ENCODE measurements at places on chromosomes 1 and 21. TPM values are rescaled to one million over a fixed set of nuclear protein-coding genes. Genes with fewer than 3 reads are reported as not detected.

PODN gene
- not detected for total RNA-seq

COL24A1 gene
- not detected for total RNA-seq

GRCh38 chr1:38418195-38419030, 371.8 kb upstream of the POU3F1 start:
- H3K4me1 ChIP-seq: no peaks in the 10 kb centered on the region
- DNase-seq: no peak
- no peak overlapping the region for H3K4me3 ChIP-seq
- H3K27ac ChIP-seq: no peak overlapping the region

MIXL1 gene
- total RNA-seq: not detected

MSH4 gene
- 0.58 TPM for total RNA-seq

GRCh38 chr21:42252778-42253340, 33.9 kb downstream of the ABCG1 start:
- H3K27me3 ChIP-seq: no peaks in the 10 kb centered on the region
- no peaks in the 10 kb centered on the region for H3K36me3 ChIP-seq
- no peak for DNase-seq

DNA sequence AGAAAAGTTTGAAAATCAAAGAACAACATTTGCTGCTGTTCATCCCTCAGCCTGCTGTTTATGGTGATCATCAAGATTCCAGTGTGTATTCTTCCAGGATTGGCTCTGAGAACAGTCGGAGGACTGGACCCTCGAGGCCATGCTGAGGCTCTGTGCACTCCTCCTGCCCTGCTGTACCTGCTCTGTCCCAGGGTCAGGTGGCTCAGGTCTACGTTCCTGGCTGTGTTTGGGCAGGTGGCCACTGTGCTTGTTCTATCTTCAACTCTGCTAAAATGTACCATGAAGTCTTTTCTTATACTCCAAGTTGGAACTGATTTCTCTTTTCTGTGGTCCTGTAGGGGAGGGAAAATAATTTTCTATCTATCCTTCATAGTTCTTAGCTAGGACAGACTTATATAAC, 175.9 kb downstream of the RWDD3 start:
- no peak for DNase-seq
- H3K4me3 ChIP-seq: no peak overlapping the region
- no peaks in the 10 kb centered on the region for H3K36me3 ChIP-seq
- no peaks in the 10 kb centered on the region for H3K4me1 ChIP-seq
